ENCODE measurements at places on chromosomes 5 and 9.

GRCh38 chr9:124222918-124223720, 34.6 kb upstream of the NEK6 start:
- no peak for DNase-seq

DNA sequence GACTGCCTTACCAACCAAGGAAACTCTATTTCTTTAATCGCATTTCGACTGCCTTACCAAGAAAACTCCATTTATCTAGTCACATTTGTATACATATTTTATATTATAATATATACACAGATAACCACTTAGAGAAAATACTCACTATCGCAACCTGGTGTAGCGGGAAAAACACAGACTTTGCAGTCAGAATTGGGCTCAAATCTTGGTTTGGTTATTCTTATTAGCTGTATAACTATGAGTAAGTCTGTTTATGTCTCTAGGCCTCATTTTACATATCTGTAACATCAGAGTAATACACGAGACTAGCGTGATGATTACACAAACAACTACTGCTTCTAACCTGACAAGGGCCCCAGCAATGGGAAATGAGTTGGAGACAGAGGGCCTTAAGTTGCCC, 127.5 kb upstream of the POU5F2 start:
- DNase-seq = no peak

- DNase-seq = no peak
These were observed 98.0 kb downstream of the SLIT3 start for GRCh38 chr5:169202969-169203368.

- no peak for DNase-seq
These were observed 18.8 kb downstream of the IL4 start for GRCh38 chr5:132692632-132692967.

DNA sequence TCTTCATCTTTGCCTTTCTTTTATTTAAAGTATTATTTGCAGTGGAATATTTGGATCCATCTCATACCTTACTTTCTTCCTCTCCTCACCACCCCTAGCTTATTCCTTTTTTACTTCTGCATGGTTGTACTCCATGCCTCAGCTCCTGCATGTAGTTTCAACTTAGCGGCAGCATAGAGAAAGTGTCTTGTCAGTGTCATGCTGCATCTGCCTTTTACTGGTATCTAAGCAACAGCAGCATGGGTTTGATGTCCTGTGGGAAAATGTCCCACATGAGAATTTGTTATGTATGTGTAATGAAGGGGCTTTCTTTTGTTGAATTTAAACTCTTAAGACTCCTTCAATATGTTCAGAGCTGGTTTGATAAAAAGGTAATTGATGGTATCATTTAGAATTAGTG, 20.6 kb downstream of the TCERG1 start:
- no peak for DNase-seq

DNA sequence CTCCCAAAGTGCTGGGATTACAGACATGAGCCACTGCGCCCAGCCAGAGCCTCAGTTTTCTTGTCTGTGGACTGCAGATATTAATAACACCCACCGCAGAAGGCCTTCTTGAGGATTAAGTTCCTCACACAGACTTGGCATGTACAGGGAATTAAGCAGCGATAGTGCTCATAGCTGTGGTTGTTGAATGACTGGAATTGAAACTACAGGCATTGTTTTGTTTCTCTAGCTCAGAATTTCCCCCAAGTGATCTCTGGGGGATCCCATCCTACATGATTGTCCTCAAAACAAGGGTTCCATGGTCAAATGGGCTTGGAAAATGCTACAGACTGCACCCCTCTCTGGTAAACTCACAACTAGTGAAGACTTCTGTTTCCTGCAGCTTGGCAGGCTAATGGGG, 44.2 kb upstream of the TDRD7 start:
- no peak for DNase-seq

DNA sequence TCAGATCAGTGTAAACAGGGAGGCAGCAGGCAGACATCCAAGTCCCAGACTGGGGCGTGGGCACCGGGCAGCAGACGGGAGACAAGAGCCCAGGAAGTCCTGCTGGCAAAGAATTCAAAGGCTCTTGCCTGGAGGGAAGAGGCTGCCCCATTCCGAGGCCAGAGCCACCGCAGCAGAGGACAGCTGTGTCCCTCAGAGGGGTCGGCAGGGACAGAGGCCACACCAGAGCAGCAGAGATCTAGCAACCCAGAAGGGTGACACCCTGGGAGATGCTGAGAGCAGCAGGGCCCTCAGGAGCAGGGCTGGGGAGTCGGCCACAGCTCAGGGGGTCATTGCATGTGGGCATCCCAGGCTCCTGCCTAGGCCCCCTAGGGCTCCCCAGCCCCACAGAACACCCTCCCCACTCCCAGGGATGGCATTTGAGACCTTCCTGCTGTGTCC, 29.1 kb downstream of the ADAMTS2 start:
- DNase-seq = peak; percentile 27

- no peak for DNase-seq
These were observed 36.8 kb upstream of the SEMA4D start for GRCh38 chr9:89534515-89535287.

- DNase-seq = peak; percentile 94
These were observed 30.4 kb downstream of the RNF145 start for GRCh38 chr5:159178978-159179377.

DNA sequence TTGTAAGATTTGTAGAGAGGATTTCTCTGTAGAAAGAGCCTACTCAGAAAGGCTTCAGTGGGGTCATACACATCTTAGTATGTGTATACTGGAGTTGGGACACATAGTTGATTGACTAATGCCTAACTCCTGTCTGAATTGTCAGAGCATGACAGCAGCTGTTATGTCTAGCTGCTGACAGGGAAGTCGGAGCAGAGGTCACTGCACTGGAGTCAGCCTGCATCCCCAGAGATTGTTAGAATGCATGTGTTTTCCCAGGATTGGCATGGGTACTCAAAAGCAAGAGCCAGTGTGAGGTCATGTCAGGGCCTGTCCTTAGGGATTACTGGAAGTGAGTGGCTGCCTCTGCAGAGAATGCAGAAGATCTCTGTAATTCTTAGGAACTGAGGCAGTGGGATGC, 82.7 kb downstream of the ITGA1 start:
- DNase-seq = peak; percentile 91

- no peak for DNase-seq
These were observed 20.4 kb upstream of the DELE1 start for GRCh38 chr5:141903261-141903660.

DNA sequence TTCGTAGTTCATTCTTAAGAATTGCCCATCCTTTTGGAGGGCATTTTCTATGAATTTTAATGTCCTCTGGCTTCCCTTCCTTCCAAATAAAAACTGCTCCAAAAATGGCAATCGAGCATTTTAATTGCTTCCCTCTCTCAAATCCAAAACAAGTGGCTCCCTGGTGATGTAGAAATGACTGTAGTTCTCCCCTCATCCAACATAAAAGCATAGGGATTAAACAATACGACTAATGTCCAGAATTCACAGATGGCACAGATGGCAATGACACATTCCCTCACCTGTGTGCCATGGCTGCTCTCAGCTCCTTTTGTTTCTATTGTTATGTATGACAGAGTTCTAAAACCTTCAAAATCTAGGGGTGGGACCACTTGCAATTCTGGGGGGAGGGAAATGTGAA, 417.3 kb downstream of the RAB3C start:
- no peak for DNase-seq

DNA sequence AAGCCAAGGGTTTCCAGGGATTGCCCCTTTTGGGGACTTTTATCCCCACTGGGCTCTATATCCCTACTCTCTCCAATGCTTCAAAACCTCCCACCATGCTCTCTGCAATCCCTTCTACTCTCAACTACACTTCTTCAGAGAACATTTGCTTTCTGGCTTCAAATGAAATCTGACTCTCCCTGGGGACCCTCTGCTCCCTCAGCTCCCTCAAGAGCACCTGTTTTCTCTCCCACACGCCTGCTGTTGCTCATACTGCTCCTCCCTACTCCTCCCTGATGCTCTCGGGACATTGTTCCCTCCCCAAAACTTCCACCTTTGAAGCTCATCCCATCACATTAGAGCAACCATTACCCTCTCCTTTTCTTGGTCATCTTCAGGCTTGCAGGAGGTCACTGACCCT, 344.9 kb downstream of the CDK5RAP2 start:
- no peak for DNase-seq

- DNase-seq = no peak
These were observed 42.7 kb upstream of the IER5L start for GRCh38 chr9:129220771-129221170.

GRCh38 chr9:97484134-97484533, 17.3 kb upstream of the TMOD1 start:
- no peak for DNase-seq

GRCh38 chr5:173736374-173736773, 119.9 kb upstream of the BOD1 start:
- no peak for DNase-seq

DNA sequence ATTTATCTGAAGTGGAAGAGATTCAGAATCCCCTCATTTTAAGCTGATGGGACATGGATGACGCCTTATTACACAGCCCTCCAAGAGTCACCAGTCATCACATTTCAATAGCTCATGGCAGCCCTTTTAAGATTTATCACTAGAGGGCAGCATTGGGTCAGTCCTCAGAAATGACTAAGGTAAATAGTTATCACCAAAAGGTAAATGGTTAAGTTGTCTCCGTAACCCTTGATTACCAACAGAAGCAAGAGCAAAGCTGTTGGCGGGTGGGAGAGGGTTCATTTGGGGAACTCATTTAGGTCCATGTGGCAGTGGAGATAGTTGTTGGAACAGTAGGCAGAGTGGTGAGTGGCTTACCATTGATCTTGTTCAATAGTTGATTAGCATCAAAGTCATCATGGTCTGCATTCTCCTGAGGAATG, 12.0 kb upstream of the C9 start:
- DNase-seq = peak; percentile 57

DNA sequence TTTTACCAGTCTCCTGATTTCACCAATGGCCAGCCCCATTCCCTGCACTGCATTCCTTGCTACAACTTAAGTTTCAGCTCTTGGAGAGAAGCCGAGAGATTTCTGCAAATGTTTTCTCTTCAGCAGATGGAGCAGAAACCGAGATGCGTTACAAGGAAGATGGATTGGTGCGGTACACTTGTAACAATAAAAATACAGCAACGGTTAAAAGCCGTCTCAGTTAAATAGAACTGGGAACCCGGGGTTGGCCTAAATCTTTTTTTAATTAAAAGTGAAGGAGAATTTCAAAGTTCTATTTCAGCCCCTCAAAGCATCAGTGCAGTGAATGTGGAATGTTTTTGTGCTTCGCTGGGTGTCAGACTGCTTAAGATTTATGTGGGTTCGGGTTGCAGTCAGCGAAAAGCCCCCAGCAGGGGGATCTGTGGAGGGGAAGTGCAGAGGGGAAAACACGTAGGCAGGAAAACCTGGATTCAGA, 19.8 kb downstream of the BRINP1 start:
- no peak for DNase-seq

GRCh38 chr5:163330723-163331668, 106.4 kb upstream of the CCNG1 start:
- no peak for DNase-seq

DNA sequence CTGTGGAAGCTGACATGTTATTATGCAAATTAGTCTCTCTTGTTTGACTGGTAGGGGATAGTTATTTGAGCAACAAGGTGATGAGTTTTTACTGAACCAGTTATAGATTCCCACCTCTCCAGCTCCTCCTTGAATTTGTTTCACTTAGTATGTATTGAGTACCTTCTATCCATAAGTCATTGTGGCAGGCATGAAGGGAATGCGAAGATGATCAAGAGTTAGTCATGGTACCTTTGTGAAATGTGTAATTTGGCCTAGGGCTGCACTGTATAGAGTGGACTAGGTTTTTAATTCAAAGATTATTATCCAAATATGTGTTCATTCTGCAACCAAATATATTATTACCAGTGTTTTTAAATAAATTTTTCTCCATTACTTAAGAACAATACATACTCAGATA, 110.1 kb downstream of the HACD4 start:
- DNase-seq = no peak

DNA sequence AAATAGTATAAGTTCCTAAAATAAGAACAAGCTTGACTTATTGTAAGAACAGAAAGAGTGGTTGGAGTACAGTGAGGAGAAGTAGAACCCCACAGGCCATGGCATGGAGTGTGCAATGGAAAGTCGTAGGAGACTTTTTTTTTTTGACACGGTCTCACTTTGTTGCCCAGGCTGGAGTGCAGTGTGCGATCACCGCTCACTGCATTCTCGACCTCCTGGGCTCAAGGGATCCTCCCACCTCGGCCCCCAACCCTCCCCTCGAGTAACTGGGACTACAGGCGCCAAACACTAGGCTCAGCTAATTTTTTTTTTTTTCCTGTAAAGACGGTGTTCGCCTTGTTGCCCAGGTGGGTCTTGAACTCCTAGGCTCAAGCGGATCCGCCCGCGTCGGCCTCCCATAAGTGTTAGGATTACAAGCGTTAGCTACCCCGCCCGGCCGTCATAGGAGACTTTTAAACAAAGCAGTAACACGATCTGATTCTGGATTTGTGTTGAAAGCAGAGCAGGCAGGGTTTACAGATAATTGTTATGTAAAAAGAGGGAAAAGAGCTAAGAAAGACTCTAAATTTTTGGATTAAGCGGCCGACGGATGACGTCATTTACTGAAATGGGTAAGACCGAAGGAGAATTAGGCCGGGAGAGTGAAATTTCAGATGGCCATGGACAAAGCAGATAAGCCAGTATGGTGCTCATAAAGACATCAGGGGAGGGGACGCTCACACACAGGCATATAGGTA, 752 bp downstream of the TSTD2 start:
- DNase-seq = peak; percentile 79

- no peak for DNase-seq
These were observed 761.1 kb upstream of the CDH10 start for GRCh38 chr5:25405850-25406249.

GRCh38 chr9:116080561-116080960, 73.0 kb upstream of the PAPPA start:
- DNase-seq = no peak

DNA sequence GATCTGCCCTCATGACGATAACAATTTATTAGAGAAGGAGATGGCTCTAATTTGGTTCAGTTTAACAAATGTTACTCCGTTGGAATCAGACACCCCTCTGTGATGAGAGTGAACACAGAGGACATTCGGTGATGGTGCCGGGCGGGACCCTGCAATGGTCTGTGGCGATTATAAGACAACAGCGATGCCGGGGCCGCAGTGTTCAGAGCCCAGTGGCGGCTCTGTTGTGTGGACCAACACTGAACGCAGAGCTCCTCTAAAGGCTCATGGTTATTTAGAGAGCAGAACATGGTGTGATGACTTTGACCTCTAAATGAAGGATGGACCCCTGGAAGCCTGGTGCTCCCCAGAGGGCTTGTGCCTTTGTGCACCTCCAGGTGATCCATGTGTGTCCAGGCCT, 21.2 kb downstream of the UBE2QL1 start:
- no peak for DNase-seq

DNA sequence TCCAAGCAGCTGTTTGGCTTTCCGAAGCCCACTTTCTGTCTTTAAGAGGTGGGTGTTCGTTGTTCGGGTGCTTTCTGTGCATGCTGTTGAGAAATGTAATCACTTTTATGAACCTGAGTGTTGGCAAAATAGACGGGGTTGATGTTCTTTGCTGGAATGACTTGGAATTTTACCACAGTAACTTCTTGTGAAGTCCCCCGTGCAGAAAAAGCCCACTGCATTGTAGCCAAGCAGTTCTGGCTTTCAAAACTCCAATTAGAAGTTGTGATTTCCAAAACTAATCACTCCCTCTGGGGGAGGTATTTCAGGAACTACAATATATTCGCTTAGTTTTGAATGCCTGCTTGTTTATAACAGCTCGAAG, 111.1 kb downstream of the PAM start:
- no peak for DNase-seq
